NCI-H82 (cell line): ENCODE measurements at places on chromosomes 7 and 10.

DNA sequence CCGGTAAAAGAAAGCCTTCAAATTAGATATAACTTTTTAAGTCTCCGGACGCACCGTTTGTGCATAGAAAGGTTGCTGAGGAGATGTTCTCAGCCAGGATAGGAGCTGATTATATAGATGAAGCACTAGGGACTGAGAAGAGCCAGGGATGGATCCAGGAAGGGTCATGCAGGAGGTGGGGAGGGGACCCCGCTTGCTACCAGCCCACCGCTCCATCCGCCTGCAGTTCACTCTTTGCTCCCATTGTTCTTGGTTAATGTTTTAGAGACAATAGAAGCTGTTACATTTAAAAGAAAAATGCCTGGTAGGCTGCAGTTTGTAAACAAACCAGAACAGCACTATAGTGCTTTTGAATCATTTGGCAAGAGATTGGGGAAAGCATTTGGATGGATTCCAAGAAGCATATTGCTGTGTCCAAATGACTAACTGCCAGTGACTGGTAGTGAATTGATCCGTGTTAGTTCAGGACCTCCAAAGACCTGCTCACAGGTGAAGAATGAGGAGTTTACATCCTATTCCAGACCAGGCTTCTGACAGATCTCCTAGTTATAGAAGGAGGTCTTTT, 175.9 kb upstream of the TAC1 start:
- DNase-seq: no peak

DNA sequence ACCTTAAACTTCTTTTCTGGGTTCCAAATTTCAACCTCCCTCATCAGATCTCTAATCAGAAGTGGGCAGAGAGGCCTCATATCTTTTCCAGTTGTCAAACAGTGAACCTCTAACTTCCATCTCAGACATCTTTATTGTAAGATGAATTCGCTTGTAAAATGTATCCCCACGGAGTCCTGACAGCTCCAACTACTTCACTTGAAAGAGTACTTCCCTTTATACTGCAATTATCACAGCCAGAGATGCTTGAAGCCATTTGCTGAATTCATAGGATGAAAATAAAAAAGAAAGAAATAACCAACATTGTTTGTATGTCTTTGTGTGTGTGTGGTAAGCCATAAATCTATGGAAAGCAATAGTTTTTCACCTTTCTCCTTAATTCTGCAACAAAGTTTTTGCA, 175.2 kb downstream of the GRM3 start:
- no peak for DNase-seq

DNA sequence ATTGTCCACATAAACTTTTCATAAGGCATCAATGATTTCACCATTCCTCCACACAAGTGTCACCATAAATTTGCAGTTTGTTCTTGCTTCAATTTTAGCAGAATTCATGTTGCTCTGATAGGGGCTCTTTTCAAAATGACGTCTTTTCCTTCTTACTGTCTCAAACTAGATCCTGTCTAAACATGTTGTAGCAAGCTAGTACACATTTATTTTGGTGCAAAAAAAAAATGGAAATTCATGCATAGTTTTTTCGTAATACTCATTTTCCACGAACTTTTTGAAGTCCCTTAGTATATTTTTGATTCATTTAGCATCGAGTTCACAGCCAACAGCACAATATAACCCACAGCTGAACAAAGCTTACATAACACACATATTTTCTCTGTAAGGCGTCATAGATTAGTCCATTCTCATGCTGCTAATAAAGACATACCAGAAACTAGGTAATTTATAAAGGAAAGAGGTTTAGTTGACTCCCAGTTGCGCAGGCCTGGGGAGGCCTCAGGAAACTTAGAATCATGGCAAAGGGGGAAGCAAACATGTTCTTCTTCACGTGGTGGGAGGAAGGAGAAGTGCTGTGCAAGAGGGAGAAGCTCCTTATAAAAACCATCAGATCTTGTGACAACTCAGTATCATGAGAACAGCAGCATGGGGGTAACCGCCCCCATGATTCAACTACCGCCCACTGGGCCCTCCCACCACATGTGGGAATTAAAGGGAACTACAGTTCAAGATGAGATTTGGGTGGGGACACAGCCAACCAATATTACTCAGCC, 301.5 kb downstream of the CCDC3 start:
- DNase-seq: no peak

DNA sequence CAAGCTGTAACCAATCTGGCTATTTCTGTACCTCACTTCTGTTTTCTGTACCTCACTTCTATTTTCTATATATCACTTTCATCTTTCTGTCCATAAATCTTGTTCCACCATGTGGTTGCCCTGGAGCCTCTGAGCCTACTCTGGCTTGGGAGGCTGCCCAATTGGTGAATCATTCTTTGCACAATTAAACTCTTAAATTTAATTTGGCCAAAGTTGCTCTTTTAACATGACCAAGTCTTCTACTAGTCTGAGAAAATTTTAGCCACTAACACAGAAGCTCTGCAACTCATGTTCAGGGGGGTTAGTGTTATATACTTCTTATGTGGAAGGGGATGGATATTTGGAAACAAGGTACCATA, 503.5 kb downstream of the KIF20B start:
- no peak for DNase-seq

- DNase-seq: no peak
These were observed 27.5 kb upstream of the ZCCHC24 start for GRCh38 chr10:79472951-79473350.

GRCh38 chr10:61139592-61139953, 195.6 kb upstream of the RHOBTB1 start:
- no peak for DNase-seq

DNA sequence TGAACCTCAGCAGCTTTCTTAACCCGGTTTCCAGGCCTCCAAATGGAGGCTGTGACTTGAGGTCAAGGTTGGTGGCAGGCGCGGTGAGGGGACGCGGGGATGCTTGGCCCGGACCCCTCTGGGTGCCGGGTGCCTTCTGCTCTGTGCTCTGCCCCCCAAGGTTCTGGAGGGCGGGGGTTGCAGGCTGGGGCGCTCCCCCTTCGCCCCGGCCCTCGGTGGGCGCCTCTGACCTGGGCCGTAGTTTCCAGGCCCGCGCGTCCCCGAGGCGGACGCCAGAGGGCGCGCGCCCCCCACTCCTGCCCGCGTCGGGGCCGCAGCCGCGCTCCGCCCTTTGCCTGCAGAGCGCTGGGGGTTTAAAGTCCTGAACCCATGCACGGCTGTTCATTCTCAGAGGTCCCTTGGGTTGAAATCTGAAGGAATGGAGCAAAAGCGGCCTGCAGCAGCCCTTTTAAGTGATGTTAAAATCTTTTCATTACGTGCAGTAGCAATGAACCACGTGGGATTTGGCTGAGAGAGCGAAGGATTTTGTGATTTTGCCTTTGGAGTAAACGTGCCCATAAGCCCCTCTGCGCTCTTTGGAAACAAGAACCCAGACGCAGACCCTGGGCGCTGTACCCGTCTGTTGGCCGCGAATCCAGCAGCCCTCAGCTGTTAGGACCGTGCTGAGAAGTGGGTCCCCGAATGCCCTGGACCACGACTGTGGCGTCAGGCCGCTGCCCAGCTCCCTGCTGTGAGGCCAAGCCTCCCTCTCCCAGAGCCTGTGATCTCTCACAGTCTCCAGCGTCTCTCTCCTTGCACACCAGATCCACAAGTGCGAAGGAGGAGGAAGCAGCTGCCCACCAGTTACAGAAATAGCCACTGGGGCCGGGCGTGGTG, 135.0 kb downstream of the ACTR3B start:
- DNase-seq: peak; percentile 59

DNA sequence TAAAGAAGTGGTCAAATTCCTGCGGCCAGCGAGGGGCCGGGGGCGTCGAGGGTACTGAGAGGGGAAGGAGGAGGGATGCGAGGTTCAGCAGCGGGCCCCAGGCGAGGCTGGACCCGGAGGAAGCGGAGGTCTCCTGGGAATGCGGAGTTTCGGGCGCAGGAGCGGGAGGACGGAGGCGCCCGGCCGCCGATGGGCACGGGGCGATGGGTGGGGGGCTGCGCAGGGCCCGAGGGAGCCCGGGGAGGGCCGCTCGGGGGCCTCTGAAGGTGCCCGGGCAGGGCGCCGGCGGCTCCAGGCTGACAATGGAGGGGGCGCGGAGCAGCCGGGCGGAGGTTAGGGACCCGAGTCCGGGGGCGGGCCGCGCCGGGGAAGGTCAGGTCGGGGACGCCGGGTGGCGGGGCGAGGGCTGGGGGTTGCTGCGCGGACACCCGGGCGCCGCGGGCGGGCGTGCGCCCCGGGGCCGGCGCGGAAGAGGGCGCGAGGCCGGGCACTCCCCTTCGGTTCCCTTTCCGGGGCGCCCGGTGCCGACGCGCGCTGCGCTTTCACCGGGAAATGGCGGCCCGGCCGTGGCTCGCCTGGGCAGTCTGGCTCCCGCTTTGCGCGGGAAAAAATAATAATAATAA, 683 bp downstream of the MACROH2A2 start:
- no peak for DNase-seq

DNA sequence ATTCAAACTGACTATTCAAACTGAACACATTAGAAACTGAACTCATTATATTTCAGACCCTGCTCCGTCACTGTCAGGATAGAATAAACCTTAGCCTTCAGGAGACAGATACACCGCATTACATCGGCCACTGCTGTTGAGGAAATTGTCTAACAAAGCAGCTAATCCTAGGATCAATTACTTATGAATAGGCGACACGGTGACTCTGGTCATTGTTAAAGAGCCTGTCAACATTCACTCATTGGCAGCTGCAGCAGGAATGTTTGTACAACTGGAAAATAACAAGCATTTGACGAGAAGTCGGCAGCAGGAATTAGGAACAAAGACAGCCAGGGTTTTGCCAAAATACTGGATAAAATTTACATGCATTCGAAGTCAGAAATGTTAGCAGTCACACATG, 112.0 kb upstream of the MKX start:
- peak; percentile 30 for DNase-seq

- no peak for DNase-seq
These were observed 203.9 kb downstream of the NXPH1 start for GRCh38 chr7:8637322-8637721.

- DNase-seq: no peak
These were observed 126.0 kb downstream of the DNAJB6 start for GRCh38 chr7:157462840-157463239.

- DNase-seq: no peak
These were observed 75.9 kb downstream of the PFKFB3 start for GRCh38 chr10:6278519-6279120.

GRCh38 chr10:131116991-131117375, 194.5 kb downstream of the TCERG1L start:
- no peak for DNase-seq

DNA sequence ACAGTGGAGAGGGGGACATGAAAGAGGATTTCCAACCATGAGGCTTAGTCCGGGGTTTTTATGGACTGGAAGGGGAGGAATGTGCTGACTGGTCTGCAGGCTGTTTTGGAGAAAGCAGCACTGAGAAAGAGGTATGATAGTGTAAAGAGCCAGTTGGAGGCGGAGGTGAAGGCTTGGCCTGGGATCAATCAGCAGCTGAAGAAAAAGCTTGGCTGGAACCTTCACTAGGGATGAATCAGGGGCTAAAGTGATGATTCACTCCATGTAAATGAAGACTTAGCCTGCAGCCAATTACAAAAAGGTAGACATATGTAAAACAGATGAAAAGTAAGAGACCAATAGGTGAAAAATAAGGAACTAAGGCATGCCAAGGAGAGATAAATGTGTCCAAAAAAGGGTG, 1382.6 kb downstream of the GATA3 start:
- DNase-seq: no peak

- DNase-seq: no peak
These were observed 691.3 kb upstream of the GHITM start for GRCh38 chr10:83448013-83448412.

- DNase-seq: no peak
These were observed 473.8 kb downstream of the KCNMA1 start for GRCh38 chr10:77163670-77164348.

DNA sequence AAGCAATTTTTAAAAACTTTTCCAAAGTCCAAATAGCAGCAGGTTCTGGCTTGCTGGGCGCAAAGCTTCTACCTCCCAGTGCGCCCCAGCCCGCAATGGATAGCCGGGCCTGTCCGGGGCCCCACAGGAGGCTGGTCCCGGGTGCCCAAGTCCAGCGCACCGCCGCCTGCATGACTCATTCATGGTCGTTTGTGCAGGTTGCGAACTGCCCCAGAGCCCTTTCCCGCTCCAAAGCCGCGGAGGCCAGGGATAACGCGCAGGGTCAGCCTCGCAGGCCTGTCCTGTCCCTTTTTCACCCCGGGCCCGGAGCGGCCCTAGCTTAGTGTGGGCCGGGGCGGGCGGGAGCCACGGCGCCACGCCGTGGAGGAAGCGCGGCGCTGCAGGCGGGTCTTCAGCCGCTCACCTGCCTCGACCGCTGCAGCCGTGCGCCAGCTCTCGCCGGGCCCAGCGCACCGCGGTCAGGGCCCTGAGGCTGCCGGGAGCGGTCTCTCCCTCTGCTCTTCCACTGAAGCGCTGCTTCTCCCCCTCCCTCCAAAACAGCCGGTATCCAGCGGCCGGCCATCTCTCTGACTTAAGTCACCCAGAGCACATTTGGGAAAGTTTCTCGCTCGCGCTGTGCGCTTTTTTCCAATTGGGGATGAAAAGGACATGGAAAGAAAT, 1.7 kb upstream of the EGR2 start:
- peak; percentile 65 for DNase-seq

DNA sequence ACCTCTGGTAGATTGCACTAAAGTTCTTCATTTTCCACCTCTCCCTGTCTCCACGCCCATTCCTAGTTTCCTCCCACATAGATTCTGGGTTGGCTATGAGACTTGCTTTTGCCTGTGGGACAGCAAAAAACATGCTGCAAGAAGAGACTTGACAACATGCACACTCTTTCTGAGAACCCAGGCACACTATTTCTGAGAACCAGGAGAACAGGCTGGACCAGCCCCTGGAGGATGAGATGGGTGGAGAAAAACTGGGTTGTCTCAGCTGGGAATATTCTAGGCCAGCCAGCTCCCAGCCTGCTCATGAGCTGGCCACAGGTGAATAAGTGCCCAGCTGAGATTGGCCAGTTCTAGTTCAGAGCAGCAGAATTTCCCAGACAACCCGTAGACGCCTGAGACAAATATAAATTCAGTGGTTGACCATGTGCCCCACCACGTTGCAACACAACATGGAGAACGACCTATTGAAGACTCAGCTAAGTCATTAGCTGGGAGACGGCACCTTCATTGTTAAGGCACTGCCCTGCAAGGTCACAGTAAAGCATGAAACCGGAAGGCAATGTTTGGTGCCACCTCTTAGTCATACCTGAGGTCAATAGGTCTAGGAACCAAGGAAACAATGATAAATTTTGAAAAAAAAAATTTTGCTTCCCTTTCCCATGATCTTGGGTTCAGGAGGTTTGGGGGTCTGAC, 92.7 kb upstream of the AKR1E2 start:
- DNase-seq: no peak

GRCh38 chr7:132441935-132442334, 134.3 kb downstream of the PLXNA4 start:
- DNase-seq: no peak
